ENCODE measurements at places on chromosomes 12 and 14.

GRCh38 chr12:115897729-115898128, 379.8 kb downstream of the MED13L start:
- no peak for DNase-seq

DNA sequence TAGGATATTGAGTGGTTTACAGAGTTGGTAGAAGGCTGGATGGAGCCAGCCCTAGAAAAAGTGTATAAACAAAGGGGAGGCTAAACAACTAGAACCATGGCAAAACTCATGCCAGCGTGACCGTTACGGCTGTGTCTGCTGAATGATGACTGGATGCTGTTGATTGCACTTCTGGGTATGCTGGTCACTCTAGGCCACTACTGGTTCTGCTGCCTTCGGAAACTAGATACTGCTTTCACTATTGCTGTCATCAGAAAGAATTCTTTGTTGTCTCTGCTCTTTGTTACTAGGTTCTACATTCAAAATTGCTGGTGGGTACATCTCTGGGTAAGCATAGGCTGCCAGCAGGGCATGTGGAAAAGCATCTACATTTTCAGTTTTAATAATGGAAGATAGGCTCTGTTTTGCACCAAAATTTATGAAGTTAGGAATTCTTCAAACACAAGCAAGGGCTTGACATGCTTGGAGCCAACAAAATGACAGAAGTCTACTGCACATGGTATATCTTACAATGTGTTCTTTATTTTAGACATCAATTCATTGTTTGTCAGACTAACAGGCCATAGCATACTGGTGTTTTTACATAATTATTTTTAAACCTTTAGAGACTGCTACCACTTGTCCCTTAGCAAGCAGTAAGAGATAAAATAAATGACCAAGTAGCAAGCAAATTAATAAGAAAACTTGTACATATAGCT, 15.4 kb downstream of the MON2 start:
- no peak for DNase-seq

DNA sequence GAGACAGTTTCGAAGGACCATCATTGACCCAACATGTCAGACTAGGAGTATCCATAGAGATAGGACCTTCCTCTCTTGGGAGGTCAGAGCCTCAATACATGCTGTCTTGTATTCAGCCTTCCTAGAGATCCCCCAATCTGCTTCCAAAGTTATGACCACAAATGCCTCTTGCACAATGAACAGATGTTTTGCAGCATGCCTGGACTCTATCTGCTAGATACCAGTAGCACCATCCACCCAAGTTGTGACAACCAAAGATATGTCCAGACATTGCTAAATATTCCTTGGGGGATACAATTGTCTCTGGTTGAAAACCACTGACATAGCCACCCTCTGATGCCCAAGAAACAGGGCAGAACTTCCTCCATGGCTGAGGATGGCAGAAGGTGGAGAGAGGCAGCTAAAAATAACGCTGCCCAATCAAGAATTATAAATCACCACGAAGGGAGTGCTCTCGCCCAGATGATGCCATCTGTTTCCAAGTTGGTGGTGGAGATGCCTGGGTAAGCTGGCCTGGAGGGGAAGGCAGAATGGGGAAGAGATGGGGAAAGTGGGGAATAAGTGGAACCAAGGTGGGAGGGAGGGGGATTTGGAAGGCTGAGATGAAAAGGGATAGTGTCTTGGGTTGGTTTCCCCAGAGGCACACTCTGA, 42.9 kb upstream of the NOS1 start:
- DNase-seq, result no peak

DNA sequence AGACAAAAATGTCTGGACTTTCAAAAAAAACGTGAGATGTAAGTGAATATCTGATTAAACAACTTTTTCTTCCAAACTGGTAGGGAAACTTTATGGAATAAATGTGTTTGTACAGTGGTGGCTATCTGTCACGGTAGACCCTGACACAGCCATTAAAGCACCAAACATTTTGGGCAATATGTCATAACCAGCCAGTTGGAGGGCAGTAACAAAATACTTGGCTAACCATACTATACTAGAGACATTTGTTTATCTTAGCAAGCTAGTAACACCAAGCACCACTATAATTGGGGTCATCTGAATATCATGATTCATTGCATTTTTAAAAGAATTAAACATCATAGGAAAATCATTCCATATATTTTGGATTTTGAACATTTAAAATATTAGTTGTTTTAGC, 6.0 kb upstream of the MYF6 start:
- no peak for DNase-seq

GRCh38 chr12:104866291-104866690, 91.8 kb downstream of the SLC41A2 start:
- DNase-seq, result no peak

DNA sequence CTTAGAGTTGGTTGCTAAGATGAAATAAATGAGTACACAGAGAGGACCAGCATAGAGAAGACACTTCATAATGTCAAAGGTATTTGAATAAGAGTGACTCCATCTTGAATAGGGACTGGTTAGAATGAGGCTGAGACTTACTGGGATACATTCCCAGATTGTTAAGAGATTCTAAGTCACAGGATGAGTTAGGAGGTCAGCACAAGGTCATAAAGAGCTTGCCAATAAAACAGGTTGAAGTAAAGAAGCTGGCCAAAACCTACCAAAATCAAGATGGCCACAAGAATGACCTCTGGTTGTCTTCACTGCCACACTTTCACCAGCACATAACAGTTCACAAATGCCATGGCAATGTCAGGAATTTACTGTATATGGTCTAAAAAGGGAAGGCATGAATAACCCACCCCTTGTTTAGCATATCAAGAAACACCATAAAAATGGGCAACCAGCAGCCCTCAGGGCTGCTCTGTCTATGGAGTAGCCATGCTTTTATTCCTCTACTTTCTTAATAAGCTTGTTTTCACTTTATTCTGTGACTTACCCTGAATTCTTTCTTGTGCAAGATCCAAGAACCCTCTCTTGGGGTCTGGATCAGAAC, 8.3 kb upstream of the SERPINA1 start:
- no peak for DNase-seq

- DNase-seq, result no peak
These were observed 136.3 kb downstream of the TBX3 start for GRCh38 chr12:114547636-114548035.

- DNase-seq, result no peak
These were observed 143.8 kb downstream of the BCL11B start for GRCh38 chr14:99128185-99128584.

DNA sequence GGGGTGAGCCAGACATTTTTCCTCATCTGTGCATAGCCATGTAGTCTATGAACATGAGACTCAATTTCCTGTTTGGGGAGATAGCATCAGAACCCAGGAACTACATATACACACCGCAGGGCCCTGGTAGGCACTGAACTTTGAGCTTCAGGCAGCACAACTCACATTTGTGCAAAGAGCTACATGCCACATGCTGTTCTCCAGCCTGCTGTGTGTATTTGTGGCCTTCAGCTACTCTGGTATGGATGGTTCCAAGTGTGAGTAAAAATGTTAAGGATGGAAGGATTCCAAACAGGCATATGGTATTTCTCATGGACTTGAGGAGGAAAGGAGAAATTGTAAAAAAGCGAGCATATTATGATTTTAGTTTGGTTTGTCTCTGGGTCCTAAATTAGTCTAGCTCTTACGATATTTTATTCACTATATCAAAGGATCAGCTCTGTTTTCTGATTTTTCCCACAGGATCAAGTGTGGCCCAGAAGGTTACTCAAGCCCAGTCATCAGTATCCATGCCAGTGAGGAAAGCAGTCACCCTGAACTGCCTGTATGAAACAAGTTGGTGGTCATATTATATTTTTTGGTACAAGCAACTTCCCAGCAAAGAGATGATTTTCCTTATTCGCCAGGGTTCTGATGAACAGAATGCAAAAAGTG, 422.4 kb upstream of the OR4E1 start:
- DNase-seq, result peak; percentile 3

DNA sequence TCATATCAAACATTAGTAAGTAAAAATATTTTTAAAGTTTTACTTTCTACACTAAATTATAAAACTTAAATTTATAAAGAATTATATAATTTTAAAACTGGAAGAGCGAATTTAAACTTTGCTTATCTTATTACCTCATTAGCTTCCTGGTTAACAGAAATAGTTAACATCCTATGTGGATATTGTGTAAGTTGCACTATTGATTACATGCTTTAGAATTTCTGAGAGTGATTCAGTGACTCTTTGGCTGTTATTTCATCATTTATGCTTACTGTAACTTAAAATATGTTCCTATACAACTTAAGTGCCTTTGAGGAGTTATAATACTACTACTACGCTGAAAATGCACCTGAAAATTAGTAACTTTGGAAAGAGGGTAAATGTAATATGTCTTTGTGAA, 101.4 kb downstream of the FOXA1 start:
- no peak for DNase-seq

- DNase-seq, result no peak
These were observed 288.3 kb upstream of the PPFIA2 start for GRCh38 chr12:82047446-82047845.

- DNase-seq, result no peak
These were observed 839 bp downstream of the CLEC9A start for GRCh38 chr12:10031321-10031720.

DNA sequence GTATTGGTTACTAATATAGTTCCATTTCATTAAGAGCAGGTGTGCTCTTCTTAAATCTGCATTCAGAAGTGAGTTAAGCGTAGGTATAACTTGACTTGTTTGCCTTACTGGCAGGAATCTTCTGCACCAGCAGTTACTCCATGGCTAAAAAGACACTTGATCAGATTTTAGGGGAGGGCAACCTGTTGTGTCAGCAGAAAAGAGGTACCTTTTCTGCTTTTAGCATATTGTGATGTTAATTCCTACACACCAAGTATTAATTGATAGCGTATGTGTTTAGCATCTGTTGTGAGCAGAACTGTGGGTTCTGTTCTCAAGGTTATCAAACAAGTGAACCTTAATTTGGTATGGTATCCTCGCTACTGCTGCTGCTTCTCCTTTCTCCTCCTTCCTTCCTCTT, 38.3 kb downstream of the TTLL5 start:
- DNase-seq, result no peak

- no peak for DNase-seq
These were observed 9.7 kb upstream of the PCK2 start for GRCh38 chr14:24084440-24084839.

DNA sequence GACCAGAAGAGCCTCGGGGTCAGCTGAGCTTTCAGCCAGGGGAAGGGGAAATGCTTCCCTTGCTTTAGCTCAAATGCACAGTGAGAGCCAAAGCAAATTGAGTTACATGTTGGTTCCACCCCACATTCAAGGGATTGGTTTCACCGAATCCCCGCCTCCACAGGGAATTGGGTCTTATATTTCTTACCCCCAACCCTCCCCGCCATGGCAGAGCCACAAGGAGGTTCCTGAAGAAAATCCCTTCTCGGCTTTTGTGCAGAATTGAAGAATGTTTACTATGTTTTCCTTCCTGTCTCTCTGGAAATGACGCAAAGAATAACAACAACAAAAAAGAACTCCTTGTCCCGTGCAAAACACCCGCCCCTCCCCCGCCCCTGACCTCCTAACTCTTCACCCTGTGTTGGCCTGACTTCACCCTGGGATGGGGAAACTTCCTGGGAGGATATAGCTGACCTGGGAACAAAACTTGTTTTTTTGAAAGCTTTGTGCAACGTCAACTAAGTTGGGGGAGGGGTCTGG, 21.9 kb upstream of the CIPC start:
- DNase-seq, result no peak

GRCh38 chr12:128916425-128916824, 63.1 kb downstream of the GLT1D1 start:
- DNase-seq, result no peak

GRCh38 chr12:870378-870777, 79.1 kb downstream of the RAD52 start:
- DNase-seq, result no peak

GRCh38 chr14:99524091-99524661, 43.0 kb downstream of the CCNK start:
- DNase-seq, result no peak

- no peak for DNase-seq
These were observed 704.3 kb upstream of the FLRT2 start for GRCh38 chr14:84825481-84826251.

DNA sequence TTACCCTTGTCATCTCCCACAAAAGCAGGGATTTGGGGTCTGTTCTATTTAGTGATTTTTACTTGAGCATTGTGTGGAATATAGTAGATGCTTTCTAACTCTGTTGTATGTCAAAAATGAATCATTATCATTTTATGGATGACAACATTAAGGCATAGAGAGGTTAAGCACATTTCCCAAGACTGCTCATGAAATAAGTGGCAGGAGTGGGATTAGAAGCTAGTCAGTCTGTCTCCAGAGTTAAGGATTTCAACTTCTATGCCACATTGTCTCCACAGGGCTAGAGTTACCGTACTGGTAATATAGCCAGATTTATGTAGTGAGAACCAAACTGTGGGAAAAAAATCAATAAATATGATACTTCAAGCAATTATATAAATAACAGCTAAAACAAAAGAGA, 170.6 kb upstream of the DCN start:
- DNase-seq, result no peak

DNA sequence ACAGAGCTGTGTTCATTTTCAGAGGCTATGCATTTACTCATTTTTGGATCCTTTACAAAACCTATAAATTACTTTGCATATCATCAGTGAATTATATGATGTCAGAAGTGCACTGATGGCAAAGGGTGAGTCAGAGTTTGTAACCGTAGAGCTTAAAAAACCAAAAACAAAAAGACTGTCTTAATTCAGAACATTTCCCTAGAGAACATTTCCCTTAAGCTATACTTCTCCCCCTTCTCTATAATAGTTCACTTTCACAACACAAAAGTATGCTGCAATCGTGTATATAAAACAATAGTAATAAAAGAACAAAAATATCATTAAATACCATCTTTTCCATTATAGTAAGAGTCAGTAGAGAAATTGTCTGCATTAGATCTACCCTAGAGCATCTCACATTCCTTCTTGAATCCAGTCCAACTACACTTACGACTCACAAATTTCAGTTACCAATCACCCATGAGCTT, 934.9 kb downstream of the LRFN5 start:
- no peak for DNase-seq

DNA sequence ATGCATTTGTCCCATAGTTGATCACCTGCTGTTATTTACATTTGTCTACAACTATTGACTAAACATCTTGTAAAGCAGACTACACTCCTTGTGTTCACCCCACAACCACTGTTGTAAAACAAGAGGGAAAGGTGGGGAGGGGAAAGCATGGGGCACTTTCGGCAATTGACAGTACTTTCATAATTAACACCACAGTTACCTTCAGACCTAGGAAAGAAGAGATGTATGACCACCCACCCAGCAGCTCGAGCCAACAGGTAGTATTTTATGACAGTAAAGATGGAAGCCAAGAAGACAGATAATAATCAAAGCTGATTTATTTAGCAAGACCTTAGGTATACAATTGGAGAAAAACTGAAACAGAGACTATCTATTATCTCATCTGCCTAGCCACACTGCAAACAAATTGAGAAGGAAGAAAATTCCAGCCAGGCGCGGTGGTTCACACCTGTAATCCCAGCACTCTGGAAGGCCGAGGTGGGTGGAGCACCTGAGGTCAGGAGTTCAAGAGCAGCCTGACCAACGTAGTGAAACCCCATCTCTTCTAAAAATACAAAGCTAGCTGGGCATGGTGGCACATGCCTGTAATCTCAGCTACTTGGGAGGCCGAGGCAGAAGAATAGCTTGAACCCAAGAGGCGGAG, 11.2 kb downstream of the HECTD4 start:
- no peak for DNase-seq

GRCh38 chr12:118103601-118104382, at the start of gene VSIG10:
Gene VSIG10 (minus strand): TSS chr12:118104011. CDS start chr12:118103671, 340 bp downstream.
- DNase-seq, result peak; percentile 16

GRCh38 chr14:51488569-51489220, 163.0 kb upstream of the FRMD6 start:
- DNase-seq, result no peak

GRCh38 chr12:9634177-9634803, 26.6 kb upstream of the KLRB1 start:
- peak; percentile 77 for DNase-seq

- peak; percentile 82 for DNase-seq
These were observed at the start of gene TAPBPL for GRCh38 chr12:6451348-6452244. Gene TAPBPL (plus strand): TSS chr12:6452042. CDS start chr12:6452249, 207 bp downstream.
